ENCODE measurements at places on chromosomes 7 and 10. TPM values are rescaled to one million over a fixed set of nuclear protein-coding genes. Genes with fewer than 3 reads are reported as not detected.

The MYO1G gene
- 2.3 TPM for total RNA-seq

The GRK5 gene
- 4.9 TPM for total RNA-seq

The OR6V1 gene
- not detected for total RNA-seq

The FAM107B gene
- 45.9 TPM for total RNA-seq

The CLRN3 gene
- total RNA-seq, result 0.26 TPM

The LCOR gene
- total RNA-seq, result 34.5 TPM

The FRMD4A gene
- 46.1 TPM for total RNA-seq

The IFIT2 gene
- total RNA-seq, result 1.6 TPM

- DNase-seq, result no peak
Observed at GRCh38 chr10:103842605-103843004, 12.8 kb downstream of the SH3PXD2A start.

DNA sequence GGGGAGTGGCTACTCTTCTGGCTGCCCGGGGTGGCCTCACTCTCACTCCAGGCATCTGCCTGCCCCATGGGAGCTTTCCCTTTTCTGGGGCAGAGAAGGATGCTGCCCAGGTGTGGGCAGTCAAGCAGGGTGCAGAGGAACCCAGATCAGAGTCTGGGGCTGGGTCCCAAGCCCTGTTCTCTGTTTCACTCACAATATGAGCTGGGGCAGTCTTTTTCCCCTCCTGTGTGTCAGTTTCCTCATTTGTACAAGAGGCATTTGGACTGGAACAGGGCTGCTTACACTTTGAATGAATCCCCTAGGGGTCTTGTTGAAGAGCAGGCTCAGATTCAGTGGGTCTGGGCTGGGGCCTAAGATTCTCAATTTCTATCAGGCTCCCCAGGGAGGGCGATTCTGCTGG, 38.4 kb upstream of the AQP1 start:
- no peak for DNase-seq

GRCh38 chr10:71274901-71275796, 43.9 kb upstream of the SLC29A3 start:
- DNase-seq, result no peak

DNA sequence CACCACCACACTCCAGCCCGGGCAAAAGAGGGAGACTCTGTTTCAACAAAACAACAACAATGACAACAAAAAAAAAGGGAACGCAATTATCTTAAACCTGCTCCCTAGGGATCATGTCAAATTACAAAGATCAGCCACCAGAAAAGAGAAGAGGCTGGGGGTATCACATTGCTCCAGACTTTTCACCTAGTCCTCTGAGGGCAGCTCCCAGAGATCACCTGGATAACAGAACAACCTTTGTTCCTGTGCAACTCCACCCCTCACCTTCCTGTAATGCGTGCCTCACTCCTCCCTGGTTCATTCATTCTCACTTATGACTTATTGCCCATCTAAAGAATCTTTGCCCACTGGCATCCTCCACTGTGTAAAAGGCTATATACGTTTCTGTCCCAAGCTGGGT, 31.8 kb downstream of the SVOPL start:
- DNase-seq, result no peak

DNA sequence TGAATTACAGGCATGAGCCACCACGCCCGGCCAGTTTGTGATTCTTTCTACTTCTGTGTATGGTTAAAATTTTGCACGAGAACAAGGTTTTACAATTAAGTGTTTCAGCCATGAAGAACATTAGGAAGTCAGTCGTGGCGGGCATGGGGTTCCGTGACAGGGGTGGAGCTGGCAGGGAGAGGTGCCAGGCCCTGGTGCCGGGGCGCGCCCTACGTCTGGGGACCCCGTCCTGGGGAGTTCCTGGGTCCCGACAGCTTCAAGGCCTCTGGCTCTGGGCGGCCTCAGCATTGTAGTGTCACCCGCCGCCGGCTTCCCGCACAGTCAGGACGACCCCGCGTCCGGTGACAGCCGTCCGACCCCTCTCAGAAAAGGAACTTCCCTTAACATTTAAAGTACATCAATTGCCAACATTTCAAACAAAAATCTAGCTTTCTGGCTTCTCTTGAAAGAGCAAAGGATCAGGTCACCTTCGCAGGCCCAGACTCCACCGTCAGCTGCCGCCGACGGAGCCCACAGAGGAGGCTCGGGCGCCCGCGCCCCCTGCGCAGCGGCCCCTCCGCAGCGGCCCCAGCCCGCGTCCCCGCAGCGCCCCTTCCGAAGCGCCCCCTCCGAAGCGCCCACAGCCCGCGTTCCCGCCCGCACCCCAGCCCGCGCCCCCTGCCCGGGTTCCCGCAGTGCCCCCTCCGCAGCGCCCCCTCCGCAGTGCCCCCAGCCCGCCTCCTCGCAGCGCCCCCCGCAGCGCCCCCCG, 23.2 kb upstream of the MKI67 start:
- no peak for DNase-seq

- DNase-seq, result no peak
Observed at GRCh38 chr10:60281331-60281730, 108.3 kb downstream of the ANK3 start.

DNA sequence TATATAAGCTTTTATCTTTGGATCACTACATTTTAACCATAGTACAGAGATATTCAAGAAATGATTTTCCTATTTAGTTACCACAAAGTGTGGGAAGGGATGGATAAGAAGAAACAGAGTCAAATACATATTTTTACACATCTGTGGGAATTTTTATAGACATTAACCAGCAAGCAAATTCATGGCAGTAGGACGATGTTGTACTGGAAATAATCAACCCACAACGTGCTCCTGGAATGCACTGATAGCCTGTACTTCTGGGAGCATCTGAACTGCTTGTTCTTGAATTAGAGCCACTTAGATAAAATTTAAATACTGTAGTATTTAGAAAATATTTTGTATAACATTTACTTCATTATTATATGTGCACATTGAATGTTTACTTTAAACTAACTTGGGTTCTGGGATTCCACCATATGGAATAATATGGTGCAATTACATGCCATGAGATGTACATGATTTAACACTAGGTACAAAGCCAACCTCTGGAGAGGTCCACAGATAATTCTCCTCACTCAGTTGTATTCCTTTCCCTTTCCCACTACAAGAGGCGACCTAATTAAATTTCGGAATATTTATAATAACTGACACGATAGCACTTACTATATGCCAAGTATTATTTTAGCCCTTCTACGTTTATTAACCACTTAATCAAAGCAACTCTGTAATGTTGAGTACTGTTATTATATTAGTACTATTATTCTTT, 164.9 kb upstream of the HGF start:
- no peak for DNase-seq

DNA sequence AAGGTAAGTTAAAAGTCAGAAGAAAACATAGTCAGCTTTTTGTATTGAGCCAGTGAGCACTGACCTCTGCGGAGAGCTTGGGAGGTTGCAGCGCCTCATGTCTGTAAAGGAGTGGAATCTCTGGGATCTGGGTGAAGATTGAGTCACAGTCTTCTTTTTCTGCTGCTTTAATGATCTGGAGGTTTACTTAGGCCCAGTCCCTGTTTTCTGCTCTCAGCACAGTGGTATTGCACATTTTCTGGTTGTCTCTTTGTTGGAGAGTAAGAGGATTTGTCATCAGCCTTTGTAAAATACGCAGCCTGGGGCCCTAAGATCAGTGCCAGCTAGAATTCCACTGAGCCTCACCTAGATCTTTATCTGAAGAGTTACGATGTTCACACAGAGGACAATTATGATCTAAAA, 58.3 kb upstream of the GJD4 start:
- no peak for DNase-seq

GRCh38 chr7:136131304-136131630, 154.1 kb upstream of the MTPN start:
- no peak for DNase-seq

GRCh38 chr10:67697724-67698131, 1.7 kb upstream of the CTNNA3 start:
- DNase-seq, result no peak

- DNase-seq, result peak; percentile 50
Observed at GRCh38 chr10:103637927-103638557, 144.5 kb downstream of the NEURL1 start.

DNA sequence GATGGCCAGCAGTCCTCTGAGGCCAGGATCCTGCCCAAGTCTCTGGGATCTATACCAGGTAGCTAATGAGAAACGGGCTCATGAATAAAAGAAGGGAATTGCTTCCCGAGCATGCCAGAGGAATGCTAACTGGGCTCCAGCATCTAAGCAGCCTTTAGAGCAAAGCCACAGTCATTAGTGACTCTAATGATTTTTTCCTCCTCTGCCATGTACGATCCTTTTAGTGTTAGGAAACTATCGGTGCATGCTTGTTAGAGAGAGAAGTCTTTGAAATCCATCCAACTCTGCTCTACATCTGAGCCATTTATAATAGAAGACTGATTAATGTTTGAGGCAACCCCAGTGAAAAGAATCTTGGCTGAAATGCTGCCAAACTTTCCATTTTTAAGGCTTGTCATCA, 124.9 kb upstream of the TCERG1L start:
- no peak for DNase-seq

DNA sequence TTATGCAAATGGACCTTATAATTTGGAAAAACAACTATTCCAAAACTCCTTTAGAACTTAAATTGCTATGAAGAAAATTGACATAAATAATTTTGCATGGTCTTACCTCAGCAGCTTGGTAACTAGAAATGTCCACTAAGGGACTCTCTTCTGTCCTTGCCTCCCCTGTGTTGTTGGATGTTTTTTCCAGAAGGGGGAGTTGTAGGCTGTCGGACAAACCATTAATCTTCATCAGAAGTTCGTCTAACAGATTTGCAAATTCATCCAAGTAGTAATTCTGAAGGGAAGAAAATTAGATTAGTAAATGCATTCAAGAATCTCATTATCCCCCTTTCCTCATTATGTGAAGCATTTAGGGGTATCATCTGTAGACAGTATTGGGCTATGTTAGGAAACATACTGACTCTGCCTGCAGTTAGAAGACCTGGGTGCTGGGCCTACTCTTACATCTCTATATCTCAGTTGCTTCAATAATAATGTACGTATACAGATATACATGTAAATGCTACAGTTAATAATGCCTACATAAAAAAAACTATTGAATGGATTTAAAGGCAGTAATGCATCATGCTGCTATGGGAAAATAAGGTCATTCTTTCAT, 155.6 kb downstream of the PKD1L1 start:
- DNase-seq, result no peak

DNA sequence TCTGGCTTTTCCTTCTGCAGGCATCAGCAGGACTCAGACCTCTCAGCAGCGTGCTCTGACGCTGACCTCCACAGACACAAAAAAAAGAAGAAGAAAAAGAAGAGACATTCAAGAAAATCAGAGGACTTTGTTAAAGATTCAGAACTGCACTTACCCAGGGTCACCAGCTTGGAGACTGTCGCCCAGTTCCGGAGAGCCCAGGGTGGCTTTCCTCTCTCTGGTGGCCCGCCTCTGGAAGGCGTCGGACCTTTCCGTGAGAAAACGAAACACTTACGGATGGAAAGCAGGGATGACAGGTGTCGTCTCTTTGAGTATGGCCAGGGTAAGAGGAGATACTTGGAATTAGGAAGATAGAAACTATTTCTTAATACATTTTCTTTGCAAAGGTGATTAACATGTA, 115.7 kb downstream of the CYTH3 start:
- no peak for DNase-seq

GRCh38 chr10:102236006-102236405, 5.3 kb downstream of the PITX3 start:
- DNase-seq, result no peak

DNA sequence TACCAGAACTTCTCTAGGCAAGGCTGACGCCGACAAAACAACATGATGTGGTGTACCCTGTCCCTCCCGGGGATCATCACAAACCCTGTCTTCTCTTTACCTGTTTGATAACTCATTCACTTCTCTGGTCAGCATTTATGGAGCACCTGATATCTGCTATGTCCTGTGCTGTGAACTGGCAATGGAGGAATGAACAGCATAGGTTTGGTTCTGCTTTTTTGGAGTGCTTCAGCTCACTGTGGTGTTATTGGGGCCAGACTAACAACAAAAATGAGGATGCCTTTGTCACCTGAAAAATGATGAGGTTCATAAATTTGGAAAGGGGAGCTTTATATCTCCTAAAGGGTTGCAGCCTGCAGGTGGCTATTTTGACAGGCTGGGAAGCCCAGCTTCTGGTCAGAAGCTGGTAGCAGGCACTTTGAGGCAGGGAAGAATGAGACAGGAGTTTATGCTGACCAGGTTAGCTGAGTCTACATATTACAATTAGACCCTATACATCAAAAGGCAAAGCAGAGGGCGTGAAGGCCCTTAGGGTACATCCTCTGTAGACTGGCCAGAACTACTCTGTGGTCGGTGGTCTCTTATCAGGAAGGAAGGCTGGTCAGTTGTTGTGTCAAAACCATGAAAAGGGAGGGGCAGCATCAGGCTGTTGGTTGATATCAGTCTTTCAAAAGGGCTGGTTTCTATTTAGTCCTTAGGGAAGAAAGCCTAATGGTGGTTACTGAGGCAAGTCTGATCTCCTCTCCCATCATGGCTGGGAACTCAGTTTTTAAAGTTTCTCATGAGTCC, 42.3 kb downstream of the SH2D4B start:
- no peak for DNase-seq

DNA sequence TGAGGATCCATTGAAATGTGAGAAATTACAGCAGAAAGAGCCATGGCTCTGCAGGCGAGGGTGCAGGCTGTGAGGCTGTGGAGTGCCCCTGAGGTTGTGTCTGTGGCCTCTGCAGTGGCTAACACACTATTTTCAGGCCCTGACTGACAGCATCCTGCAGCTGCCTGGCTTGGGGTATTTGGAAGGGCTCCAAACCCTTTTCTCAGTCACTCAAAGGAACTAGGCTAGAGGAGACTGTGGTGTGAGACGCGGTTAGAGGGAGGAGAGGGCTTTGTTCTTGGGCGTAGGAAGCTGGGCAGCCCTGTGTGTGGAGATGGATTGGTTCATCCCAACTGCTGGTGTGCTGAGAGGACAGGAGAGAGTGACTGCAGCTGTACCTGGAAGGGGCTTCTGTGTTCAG, 134.9 kb downstream of the RAMP3 start:
- no peak for DNase-seq
